ENCODE measurements at places on chromosomes 5 and 9. TPM values are rescaled to one million over a fixed set of nuclear protein-coding genes. Genes with fewer than 3 reads are reported as not detected.

DNA sequence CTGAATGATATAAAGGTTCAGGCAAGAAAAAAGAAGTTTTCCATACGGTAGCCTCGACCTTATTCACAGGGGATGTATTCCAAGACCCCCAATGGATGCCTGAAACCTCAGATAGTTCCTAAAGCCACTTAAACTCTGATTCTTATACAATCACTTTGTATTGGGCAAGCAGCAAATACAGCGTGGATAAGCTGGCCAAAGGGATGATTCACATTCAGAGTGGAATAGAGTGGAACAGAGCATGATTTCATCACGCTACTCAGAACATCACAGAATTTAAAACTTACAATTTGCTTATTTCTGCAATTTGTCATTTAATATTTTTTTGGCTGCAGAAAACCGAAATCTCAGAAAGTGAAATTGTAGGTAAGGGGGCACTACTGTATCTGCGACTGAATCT is 40.5 kb upstream of the CDH18 start:
- DNase-seq = no peak
- H3K27me3 ChIP-seq = no peaks in the 10 kb centered on the region
- no peaks in the 10 kb centered on the region for H3K36me3 ChIP-seq

DNA sequence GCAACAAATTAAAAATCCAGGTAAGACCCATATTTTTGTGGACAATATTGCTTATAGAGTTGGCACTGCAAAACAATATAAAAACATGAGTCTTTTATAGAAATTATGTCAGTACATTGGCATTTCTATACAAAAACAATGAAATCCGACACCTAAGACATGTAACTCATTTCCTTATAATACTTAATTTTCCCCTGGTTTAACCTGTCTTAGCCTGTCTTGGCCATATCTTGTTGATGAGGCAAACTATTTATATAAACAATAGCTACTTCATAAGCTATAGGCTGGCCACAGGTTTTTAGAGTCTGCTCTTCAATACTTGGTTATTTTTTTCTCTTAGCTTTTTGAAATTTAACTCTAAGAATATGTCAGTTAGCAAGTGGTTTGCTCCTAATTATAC is 44.7 kb upstream of the IZUMO3 start:
- H3K27ac ChIP-seq = no peak overlapping the region
- no peaks in the 10 kb centered on the region for H3K36me3 ChIP-seq
- no peak overlapping the region for H3K4me3 ChIP-seq
- no peaks in the 10 kb centered on the region for H3K27me3 ChIP-seq

- H3K4me1 ChIP-seq = no peaks in the 10 kb centered on the region
- peaks cover 3% of the 10 kb centered on the region for H3K36me3 ChIP-seq
- H3K27ac ChIP-seq = no peak overlapping the region
- DNase-seq = no peak
- no peak overlapping the region for H3K4me3 ChIP-seq
- H3K27me3 ChIP-seq = peaks cover 66% of the 10 kb centered on the region
Measured at GRCh38 chr5:43244823-43245565, 53.0 kb downstream of the NIM1K start.

- H3K36me3 ChIP-seq = peaks cover 16% of the 10 kb centered on the region
- H3K4me3 ChIP-seq = no peak overlapping the region
- H3K4me1 ChIP-seq = no peaks in the 10 kb centered on the region
- H3K27me3 ChIP-seq = no peaks in the 10 kb centered on the region
- DNase-seq = no peak
- no peak overlapping the region for H3K27ac ChIP-seq
Measured at GRCh38 chr9:123460091-123460490, 104.1 kb downstream of the CRB2 start.

GRCh38 chr5:151083081-151083676 is 2.3 kb upstream of the TNIP1 start:
- H3K27me3 ChIP-seq = no peaks in the 10 kb centered on the region
- peaks cover 7% of the 10 kb centered on the region for H3K36me3 ChIP-seq
- no peak for DNase-seq
- peaks cover 68% of the 10 kb centered on the region for H3K4me1 ChIP-seq
- H3K27ac ChIP-seq = peak overlapping the region; percentile 81

DNA sequence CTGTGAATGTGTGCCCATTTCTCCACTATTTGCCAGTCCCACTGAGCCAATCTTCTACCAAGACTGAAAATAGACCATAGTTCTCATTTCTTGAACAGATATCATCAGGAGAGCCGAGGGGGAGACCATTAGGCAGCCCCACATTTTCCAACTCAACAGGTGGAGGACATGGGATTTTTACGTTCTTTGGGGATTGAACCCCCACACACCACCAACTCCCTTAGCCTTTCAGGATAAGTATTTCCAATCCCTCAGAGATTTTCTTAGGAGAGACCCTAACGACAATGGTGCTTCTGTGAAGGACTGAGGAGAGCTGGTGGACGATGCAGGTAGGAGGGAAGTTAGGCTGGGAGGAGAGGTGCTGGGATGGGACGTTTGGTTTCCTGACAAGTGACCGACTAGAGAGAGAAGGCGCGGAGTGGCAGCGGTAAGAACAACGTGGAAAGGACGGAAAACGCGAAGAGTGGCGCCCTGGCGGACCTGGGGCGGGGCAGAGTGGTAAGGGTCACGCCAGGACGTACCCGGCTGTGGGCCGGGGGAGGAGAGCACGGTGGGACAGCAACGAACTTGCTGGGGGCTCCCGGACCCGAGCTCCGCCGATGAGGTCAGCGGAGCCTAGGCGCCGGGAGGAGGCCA is 681 bp upstream of the CHSY3 start:
- H3K27me3 ChIP-seq = peaks cover 36% of the 10 kb centered on the region
- H3K36me3 ChIP-seq = no peaks in the 10 kb centered on the region
- no peak overlapping the region for H3K27ac ChIP-seq
- peak overlapping the region; percentile 87 for H3K4me3 ChIP-seq

DNA sequence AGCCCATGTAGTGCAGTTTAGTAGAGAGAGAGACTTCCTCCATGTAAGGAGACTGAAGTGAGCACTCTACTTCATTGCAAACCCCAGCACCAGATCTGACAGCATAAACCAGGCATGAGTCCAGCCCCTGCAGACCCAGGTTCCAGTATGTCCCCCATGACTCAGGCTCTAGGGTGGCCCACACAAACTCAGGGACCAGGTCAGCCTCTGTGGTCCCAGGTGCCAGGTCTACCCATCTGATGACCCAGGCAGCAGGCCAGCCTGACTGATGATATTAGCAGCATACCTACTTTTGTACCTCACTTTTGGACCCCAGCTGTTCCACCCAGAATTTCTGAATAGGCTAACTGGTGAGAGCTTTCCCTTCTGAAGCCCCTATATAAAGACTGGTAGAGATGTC is 647.8 kb downstream of the ANXA1 start:
- DNase-seq = no peak
- no peak overlapping the region for H3K4me3 ChIP-seq
- no peaks in the 10 kb centered on the region for H3K4me1 ChIP-seq
- no peak overlapping the region for H3K27ac ChIP-seq

- no peaks in the 10 kb centered on the region for H3K4me1 ChIP-seq
- no peak overlapping the region for H3K4me3 ChIP-seq
- no peaks in the 10 kb centered on the region for H3K27me3 ChIP-seq
- H3K27ac ChIP-seq = no peak overlapping the region
- DNase-seq = no peak
- peaks cover 3% of the 10 kb centered on the region for H3K36me3 ChIP-seq
Measured at GRCh38 chr5:179485845-179486575, 64.3 kb upstream of the RUFY1 start.

DNA sequence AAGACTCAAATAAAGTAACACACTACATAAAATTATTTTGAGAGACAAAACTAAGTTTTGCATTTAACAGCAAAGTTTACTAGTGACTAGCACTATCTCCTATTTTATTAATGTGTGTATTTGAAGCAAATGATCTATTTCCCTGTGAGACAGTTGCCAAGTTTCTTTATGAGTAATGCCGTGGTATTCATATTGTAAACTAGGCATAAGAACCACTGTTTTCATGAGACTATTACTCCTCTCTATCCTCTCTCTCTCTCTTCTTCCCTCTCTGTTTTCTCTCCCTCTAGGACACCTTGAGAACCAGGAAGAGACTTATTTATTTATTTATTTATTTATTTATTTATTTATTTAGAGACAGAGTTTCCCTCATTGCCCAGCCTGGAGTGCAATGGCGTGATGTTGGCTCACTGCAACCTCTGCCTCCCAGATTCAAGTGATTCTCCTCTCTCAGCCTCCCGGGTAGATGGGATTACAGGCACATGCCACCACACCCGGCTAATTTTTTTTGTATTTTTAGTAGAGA is 61.1 kb downstream of the MLANA start:
- H3K4me1 ChIP-seq = peaks cover 14% of the 10 kb centered on the region
- no peak for DNase-seq
- no peak overlapping the region for H3K27ac ChIP-seq
- H3K27me3 ChIP-seq = no peaks in the 10 kb centered on the region

DNA sequence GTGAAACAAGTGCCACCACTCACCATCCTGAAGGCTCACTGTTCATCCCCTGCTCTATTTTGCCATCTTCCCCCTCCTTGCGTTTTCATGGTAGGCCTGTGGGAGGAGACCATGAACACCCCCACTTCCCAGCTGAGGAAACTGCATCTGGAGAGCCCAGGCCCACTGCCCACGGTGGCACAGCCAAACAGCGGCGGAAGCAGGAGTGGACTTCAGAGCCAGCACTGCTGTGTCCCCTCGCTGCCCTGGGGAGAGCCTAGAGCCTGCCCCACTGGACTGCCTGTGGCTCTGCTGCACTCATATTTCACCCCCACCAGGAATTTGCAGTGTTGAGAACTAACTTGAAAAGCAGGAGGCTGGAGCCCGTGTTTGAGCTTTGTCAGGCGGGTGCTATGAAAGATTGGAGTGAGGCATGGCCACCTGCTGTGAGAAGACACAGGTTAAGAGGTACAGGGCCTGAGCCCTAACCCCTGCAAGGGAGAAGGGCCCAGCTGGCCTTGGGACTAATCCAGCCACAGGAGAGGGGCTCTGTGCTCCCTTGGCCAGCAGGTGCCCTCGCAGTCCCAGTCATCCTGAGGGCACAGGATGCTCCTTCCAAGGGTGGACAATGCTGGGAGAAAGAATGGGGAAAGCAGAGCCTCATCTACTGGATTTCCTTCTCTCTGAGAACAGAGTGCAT is 79.0 kb downstream of the MACROH2A1 start:
- no peaks in the 10 kb centered on the region for H3K4me1 ChIP-seq
- H3K36me3 ChIP-seq = no peaks in the 10 kb centered on the region
- H3K27me3 ChIP-seq = no peaks in the 10 kb centered on the region

DNA sequence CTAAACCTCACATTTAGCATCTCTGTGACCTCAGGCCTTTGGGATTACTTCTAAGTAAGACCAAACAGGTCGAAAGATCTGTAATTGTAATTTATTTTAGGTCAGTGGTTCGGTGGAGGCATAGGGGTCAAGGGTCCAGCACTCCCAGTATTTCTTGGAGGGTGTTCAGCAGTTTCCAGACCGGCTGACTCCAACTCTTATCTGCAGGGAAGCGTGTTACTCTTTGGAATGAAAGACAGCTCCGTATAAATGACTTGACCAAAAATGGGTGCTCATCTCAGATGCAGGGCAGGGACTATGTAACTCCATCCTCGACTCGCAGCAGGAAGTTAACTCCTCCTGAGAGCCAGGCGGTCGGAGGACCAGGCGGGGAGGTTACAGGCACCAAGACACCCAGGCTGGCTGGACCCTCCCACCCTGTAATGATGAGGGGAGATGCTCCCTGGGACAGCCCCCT is 620 bp upstream of the VPS13A start:
- no peak for DNase-seq
- peak overlapping the region; percentile 93 for H3K4me3 ChIP-seq
- no peaks in the 10 kb centered on the region for H3K36me3 ChIP-seq

- no peak for DNase-seq
- H3K27ac ChIP-seq = no peak overlapping the region
- H3K4me1 ChIP-seq = no peaks in the 10 kb centered on the region
- H3K36me3 ChIP-seq = no peaks in the 10 kb centered on the region
Measured at GRCh38 chr5:173495225-173495904, 121.1 kb downstream of the BOD1 start.

GRCh38 chr9:38312406-38312805 is 80.1 kb upstream of the ALDH1B1 start:
- H3K27ac ChIP-seq = no peak overlapping the region
- no peak for DNase-seq
- no peaks in the 10 kb centered on the region for H3K4me1 ChIP-seq
- H3K4me3 ChIP-seq = no peak overlapping the region

DNA sequence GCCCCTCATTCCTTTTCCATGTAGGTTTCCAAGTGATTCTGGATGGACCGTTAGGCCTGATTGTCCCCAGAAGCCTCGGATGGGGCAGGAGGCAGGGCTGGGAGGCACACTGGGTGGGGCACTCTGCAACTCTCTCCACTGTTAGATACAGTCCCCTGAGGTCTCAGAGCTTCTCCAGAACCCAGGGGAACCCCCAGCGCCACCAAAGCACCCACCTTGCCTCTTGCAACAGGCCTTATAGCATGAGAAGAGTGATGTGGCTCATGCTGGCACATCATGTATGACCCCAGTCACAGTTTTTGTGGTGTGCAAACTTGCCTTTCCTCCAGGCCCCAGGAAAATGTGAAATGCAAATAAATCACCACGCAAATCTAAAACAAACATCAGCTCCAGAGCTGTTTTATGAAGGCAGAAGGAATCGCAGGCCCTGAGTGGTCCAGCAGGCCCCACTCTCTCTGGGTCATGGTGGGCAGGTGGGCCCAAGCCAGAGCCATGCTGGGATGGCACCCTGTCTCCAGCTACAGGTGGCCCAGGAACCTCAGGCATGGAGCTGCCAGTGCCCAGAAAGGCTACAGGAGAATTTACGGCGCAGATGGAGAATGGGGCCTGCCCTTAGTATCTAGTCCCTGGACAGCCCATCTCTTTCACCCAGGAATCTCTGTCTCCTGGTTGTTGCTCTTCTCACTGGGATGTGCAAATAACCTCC is 36.3 kb upstream of the CDKN2AIPNL start:
- DNase-seq = peak; percentile 42
- peak overlapping the region; percentile 53 for H3K27ac ChIP-seq
- no peaks in the 10 kb centered on the region for H3K27me3 ChIP-seq

The C8G gene
- not detected for polyA plus RNA-seq

The URM1 gene
- 41.1 TPM for polyA plus RNA-seq

The ZNF483 gene
- 0.63 TPM for polyA plus RNA-seq

The FOXE1 gene
- polyA plus RNA-seq = not detected

The PCDHA7 gene
- not detected for polyA plus RNA-seq

The CD72 gene
- 326 TPM for polyA plus RNA-seq

The TMC1 gene
- not detected for polyA plus RNA-seq

The ADGRD2 gene
- not detected for polyA plus RNA-seq

The NXNL2 gene
- not detected for polyA plus RNA-seq

The CMBL gene
- not detected for polyA plus RNA-seq
